IPS-NIHi11 (cell line): ENCODE measurements at places on chromosomes 16 and 17.

- DNase-seq: no peak
Measured at GRCh38 chr16:519425-519824, 8.1 kb upstream of the CAPN15 start.

DNA sequence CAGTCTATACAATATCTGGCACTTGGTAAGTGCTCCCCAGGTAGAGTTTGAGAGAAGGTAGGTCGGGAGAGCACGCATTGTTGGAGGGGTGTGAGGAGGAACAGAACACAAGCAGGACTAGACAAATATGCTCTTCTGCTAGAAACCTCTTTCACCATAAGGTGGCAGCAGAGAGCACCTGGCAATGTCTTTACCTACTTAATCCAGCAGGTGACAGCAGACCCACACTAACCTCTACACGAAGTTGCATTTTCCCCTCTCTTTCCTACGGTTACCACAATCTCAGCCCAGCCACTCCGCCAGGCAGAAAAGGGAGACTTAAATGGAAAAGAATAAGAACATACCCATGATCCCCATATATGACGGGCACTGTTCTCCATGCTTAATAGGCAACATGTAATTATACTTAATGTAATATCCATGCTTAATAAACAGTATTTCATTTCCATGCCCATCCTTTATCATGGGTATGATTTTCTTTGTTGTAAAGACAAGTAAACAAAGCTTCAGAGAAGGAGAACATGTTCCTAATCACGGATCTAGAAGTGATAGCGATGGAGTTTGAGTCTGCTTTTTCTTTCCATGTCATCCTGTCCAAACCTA lies 55.1 kb upstream of the CCL2 start:
- DNase-seq: peak; percentile 93

GRCh38 chr16:57883953-57884654 lies 81.8 kb upstream of the KIFC3 start:
- peak; percentile 46 for DNase-seq

- no peak for DNase-seq
Measured at GRCh38 chr16:22089910-22090309, 2.4 kb upstream of the VWA3A start.

GRCh38 chr17:13996748-13997147 lies 72.6 kb upstream of the COX10 start:
- DNase-seq: no peak

GRCh38 chr17:62989501-62989900 lies 23.5 kb downstream of the TANC2 start:
- DNase-seq: no peak

- no peak for DNase-seq
Measured at GRCh38 chr16:51731160-51731559, 580.1 kb upstream of the SALL1 start.

GRCh38 chr17:36755586-36755985 lies 154.2 kb downstream of the MRM1 start:
- DNase-seq: peak; percentile 75

DNA sequence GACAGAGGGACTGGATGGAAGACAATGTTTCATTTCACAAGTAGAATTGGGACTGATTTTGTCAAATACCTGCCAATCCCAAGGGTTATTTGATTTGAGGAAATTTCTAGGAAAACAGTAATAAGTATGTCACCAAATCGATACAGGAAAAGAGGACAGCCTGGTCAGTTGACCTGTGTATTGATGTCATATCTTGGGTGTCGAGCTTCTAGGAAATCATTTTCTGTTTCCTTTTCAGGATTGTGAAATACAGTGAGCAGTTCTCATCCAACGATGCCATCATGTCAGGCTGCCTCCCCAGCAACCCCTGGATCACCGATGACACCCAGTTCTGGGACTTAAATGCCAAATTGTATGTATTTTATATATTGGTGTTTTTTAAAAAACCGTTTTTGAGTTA lies 56.1 kb downstream of the RGS9 start:
- DNase-seq: no peak

- DNase-seq: no peak
Measured at GRCh38 chr16:60120586-60120985, 1386.5 kb upstream of the GOT2 start.

- no peak for DNase-seq
Measured at GRCh38 chr17:27457731-27458523, 1.7 kb downstream of the KSR1 start.

DNA sequence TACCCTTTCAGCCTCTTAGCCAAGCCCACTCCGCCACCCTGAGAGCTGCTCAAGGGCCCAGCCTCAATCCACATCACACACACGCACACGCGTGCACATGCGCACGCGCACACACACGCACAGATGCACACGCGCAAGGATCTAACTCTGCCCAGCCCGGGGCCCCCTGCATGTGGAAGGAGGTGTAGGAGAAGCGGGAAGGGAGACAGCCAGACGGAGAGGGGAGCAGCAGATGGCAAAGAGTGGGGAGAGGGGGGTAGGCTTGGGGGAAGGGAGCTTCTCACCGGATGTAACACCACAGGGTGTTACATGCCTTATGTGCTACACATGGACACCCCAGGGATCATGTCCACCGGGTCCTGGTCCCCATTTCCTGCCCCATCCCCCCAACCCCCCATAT lies 15.3 kb downstream of the DLG4 start:
- DNase-seq: no peak

DNA sequence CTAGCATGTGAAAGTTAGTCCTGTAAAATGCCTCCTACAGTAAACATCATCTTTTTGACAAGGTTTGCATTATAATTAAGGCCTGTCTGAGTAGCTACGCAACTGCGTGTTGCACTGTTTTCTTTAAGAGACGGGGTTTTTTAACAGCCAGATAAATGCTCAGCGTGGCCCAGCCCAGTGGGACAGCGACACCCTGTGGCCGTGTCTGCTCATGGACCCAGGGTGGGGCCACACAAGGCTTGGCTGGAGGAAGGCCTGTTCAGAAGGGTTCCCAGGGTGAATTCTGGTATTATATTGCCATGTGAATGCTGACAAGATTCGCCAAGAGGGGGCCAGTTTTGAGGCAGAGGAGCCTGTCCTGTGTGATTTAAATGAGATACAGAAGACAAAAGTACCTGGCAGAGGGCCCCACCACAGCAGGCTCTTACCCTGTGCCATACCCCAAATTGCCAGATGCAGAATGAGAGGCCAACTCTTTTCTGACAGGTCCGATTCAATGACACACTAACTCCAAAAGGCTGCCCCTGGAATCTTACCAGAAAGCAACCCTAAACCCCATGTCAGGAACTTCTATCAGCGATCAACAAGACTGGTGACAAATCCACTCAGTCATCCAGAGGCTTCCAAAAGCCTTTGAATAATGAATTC lies 65.9 kb upstream of the IRX6 start:
- DNase-seq: peak; percentile 75

DNA sequence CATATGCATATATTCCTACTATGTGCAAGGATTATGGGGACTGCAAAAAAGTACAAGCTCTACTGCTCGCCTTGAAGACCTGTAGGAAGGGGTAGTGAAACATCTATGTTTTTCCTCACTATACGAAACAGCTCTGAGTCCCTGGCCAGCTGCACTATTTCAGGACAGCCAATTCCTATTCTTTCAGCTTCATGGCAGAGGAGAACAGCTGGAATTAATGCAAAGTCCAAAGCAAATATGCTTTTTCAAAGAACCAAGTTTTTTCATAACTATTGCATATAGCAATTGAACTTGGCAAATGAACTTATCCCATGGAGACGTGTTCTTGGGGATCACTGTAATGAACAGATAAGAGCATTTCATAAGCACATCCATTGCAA lies 122.3 kb downstream of the SPACA3 start:
- no peak for DNase-seq

GRCh38 chr17:70810609-70811008 lies 641.3 kb downstream of the KCNJ2 start:
- no peak for DNase-seq

DNA sequence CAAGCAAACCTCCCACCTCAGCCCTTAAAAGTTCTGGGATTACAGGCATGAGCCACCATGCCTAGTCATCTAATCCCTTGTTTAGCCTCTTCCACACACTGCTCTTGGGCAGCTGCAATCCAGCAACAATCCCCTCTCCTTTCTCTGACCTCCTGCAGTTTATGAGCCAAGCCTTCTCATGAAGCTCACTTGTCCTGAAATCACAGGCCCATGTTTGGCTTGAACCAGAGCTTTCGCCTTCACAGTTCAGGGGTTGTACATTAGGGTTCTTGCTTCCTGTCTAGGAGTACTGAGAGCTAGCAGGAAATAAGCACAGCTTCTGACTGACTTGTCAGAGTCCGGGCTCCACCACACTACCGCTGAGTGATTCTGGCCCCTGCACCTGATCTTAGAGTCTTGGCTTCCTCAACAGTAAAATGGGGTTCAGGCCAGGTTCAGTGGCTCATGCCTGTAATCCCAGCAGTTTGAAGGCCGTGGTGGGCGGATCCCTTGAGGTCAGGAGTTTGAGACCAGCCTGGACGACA lies 16.3 kb downstream of the ERAL1 start:
- no peak for DNase-seq

- DNase-seq: no peak
Measured at GRCh38 chr16:19678804-19679203, 39.2 kb downstream of the KNOP1 start.

DNA sequence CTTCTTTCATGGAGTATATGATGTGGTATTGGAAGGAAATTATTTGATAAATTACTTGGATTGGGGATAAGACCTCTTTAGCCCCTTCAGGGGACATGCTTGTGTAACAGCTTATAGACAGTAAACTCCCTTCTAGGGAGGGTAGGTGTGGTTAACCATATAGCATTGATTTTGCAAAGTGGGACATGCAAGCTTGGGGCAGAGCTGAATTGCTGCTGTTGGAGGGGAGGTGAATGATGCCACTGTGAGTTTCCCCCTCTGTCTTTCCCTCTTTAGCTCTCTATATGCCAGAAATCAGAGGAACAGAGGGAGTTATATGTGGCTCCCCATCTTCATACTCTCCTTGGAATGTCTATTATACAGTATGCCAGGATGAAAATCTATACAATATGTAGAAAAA lies 54.7 kb downstream of the WSCD1 start:
- no peak for DNase-seq

GRCh38 chr16:8552487-8553221 lies 37.7 kb downstream of the TMEM114 start:
- DNase-seq: peak; percentile 23

DNA sequence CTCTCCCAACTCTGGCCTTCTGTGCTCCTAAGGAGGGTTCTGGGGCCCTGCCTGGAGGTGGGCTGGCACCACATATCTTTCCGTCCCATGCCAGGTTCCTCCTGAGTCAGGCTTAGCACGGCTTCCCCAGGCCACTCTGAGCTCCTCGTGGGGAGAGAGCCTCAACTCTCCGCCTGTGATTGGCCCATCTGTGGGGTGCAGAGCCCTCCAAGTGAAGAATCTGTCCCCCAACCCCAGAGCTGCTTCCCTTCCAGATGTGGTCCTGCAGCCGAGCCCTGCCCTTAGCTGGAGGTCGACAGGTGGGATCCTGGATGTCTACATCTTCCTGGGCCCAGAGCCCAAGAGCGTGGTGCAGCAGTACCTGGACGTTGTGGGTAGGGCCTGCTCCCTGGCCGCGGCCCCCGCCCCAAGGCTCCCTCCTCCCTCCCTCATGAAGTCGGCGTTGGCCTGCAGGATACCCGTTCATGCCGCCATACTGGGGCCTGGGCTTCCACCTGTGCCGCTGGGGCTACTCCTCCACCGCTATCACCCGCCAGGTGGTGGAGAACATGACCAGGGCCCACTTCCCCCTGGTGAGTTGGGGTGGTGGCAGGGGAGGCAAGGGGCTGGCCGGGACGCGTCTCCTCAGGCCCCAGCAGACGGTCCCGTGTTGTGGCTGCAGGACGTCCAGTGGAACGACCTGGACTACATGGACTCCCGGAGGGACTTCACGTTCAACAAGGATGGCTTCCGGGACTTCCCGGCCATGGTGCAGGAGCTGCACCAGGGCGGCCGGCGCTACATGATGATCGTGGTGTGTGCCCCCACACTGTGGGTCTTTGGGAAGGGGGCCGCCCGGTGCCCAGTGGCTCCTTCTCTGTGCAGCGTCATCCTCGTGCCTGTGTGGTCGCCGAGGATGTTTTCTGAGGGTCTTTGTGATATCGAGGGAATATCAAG lies 6.9 kb downstream of the GAA start:
- no peak for DNase-seq

GRCh38 chr17:15398736-15399331 lies 57.4 kb upstream of the TEKT3 start:
- no peak for DNase-seq

DNA sequence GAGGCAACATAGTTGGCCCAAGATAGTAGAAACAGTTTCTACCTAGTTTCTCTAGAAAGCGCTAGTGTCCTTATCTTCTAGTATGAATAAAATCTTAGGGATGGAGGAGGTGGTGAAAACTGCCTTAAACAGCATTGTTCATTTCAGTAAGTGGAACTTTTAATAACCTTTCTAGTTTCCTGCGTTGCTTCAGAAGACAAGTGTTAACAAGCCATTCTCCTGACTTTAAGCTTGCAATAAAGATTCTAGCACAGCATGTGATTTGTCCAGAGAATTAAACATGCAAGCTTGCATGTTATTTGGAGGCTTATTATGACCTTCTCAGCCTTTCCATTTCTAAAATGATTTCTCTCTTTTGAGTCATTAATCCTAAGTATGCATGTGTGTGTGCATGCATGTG lies 72.3 kb downstream of the TANGO6 start:
- no peak for DNase-seq

DNA sequence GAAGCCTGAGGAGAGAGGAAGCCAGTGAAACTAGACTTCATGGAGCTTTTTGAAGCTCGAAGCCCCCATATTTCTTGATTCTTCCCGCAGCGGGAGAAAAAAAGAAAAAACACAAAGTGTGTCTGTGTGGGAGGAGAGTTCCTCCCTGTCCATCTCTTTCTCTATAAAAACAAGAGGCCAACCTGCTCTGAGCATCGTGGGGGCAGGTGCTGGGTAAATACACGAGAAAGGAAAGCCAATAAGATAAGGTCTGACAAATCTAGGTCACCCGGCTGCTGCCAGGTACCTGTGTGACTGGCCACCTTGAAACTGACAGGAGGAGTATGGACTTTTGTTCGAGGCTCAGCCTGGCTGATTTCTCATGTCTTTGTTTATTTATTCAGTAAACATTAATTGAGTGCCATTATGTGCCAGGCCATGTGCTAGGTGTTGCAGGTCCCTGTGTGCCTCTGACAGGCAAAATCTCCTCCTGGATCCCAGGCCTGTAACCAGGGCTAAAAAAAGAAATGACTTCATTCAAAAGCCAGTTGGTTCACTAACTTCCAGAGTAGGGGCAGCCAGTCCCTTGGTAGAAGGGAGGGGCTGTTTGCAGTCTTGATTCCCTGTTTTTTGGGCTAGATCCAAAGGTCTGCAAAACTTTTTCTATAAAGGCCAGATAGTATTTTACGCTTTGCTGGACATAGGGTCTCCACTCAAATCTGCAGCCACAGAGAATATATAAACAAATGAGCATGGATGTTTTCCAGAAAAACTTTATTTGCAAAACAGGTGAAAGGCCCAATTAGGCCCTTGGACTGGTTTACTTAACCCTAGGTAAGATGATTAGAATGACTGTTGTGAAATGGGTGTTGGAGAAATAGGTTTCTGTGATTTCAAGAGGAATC lies 35.6 kb downstream of the YPEL2 start:
- no peak for DNase-seq

- no peak for DNase-seq
Measured at GRCh38 chr16:57468346-57468745, 5.9 kb downstream of the POLR2C start.
